ENCODE measurements at places on chromosomes 2 and 18.

- DNase-seq: peak; percentile 13
Measured at GRCh38 chr2:175832866-175833265, 169.2 kb downstream of the LNPK start.

GRCh38 chr2:211816754-211817153, 721.8 kb downstream of the ERBB4 start:
- DNase-seq: no peak

DNA sequence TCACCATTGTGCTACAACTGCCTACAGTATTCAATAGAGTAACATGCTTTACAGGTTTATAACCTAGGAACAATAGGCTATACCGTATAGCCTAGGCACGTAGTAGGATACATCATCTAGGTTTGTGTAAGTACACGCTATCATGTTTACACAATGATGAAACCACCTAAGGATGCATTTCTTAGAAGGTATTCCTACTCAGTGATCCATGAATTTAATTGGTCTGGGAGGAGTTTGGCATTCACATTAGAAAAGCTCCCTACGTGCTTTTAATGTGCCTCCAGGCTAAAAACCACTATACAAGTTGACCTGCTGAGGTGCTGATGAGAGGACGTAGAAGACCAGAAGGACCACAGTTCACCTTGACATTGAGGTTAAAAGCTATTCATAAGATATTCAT, 154.5 kb upstream of the LRRTM1 start:
- DNase-seq: no peak

DNA sequence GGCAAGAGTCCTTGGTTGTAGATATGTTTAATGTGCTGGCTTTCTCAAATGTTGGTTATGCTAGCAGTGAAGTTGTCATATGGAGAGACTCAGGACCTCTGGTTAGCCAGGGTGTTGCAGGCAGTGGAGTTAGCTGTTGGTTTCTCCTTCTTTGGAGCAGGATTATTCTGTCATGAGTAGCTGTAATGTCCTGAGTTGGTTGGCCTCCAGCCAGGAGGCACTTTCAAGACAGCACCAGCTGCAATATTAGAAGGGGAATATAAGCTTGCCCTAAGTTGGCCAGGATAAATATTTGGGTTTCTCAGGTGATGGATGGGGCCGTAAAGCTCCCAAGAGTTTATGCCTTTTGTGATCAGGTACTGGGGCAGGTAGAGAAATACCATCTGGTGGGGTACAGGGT, 65.5 kb downstream of the MSTN start:
- no peak for DNase-seq

GRCh38 chr2:179226203-179226960, 38.2 kb downstream of the SESTD1 start:
- no peak for DNase-seq

GRCh38 chr2:232295971-232296370, 82.6 kb upstream of the ALPP start:
- no peak for DNase-seq

DNA sequence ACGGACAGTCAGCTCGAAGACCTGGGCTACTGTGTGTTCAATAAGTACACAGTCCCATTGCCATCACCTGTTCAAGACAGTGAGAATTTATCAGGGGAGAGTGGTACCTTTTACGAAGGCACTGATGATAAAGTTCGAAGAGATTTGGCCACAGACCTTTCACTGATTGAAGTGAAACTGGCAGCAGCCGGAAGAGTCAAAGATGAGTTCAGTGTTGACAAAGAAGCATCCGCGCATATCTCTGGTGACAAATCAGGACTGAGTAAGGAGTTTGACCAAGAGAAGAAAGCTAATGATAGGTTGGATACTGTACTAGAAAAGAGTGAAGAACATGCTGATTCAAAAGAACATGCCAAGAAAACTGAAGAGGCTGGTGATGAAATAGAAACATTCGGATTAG, 76.9 kb upstream of the UNC80 start:
- DNase-seq: no peak

- no peak for DNase-seq
Measured at GRCh38 chr2:98769784-98770183, 38.9 kb upstream of the MGAT4A start.

- DNase-seq: no peak
Measured at GRCh38 chr18:56238576-56238975, 399.8 kb downstream of the TXNL1 start.

DNA sequence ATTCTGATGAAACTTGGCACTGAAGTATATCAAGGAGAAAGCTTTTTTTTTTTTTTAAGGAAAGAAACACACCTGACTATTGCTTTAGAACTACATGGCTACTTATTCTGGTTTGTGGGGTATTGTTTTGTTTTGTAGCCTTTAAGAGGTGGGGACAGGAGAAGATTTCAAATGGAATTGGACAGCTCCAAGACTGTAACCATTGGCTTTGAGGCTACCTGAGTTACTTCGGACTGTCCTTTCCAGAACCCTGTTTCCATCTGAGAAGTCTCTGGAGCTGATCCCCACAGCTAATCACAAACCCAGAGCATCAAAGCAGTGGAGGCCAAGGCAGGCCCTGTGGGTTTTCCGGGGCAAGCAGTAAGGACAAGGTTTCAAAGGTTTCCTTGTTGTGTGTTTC, 4.7 kb downstream of the CDC42EP3 start:
- no peak for DNase-seq

DNA sequence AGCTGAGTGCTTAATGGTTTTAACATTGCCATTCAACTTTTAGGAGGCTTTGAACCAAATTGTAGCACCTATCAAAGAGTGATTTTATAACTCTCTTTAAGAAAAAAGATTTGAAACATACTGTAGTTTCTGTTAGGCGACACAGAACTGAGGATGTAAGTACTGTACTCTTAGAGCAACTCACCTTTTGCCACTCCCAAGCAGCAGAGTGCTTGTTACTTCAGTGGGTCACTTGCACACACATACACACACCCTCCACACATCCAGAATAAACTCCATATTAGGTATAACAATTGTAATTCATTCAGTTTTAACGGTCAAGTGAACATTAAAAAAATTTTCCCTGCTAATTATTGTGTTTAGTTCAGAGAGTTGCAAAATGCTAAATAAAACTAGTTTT, 118.3 kb downstream of the CAMKMT start:
- no peak for DNase-seq

GRCh38 chr18:67515942-67516538, 480 bp downstream of the DSEL start:
- peak; percentile 71 for DNase-seq

DNA sequence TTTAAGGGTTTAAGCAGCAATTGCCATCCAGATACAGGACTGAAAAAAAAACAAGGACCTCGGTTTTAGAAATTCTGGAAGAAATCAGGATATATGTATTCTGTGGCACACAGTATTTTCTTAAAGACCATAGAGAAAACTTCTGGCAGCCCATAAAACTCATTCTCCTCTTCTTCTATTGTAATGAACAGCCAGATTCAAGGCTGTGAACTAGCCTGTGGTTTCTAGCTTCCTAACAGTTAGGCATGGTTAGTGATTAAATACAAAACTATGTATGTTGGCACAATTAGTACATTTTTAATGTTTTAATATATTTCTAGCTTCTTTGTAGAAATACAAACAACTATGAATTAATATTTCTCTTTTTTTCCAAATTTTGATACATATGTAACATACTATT, 555.7 kb downstream of the DSC3 start:
- peak; percentile 1 for DNase-seq

DNA sequence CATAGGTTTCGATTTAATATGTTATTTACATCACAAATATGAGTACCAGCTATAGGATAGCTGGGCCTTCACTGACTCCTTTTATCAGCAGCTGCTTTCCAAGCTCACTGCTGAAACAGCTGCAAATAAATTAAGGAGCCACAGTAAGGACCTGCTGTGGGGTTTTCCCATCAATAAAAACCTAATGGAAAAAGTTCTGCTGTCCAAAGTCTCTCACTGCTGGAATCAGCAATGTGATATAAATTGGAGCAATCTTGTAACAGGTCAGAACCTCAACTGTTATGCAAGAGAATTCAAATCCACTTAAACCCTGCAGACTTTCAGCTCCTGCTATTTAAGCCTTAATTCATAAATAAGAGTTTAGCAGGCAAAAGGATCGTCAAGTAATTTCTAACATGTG, 61.3 kb downstream of the NEB start:
- DNase-seq: no peak

- DNase-seq: peak; percentile 11
Measured at GRCh38 chr2:148048475-148049221, 27.8 kb downstream of the MBD5 start.

DNA sequence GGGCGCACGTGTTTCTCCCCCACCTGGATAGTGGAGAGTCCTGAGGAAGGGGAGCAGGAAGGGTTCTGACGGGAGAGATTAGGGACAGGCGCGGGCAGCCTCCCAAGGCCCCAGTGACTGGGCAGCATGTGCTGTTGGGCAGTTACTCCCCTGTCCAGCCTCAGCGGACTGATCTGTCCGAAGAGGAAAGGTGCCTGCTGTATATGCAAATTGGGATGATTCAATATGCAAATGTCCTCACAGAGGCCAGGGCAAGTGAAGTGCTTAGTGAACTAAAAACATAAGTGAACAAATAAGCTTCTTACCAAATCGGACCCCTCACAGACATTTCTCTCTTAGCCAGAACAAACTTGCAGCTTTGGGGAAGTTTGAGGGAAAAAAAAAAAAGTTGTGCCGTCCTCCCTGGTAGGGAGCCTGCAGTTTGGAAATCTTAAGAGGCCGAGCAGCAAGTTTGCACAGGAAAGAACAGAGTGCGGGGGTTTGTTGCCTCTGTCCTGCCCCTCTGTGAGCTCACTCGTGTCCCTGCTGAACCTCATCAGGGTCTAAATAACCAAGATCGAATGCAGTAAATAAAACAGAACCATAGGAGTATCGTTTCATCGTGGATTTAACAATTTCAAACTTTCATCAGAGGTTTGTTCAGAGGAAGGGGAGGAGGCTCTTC, 141.4 kb downstream of the KCTD1 start:
- no peak for DNase-seq

DNA sequence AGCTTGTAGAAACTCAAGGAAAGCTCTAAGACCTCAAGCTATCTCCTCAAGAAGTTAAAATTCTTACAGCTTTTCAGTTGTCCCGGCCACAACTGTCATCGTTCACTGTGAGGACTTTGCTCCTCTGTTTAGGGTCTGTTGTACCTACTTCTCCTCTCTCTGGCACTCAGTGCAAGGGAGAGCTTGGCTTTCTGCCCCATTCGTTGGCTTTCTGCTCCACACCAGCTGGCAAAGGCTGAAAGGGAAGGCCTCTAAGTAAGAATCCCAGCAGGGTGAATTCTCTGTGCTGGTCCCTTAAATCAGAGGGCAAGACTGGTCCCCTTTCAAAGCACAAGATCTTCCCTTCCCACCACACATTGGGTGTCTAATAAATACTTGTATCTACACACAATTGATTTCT, 17.3 kb downstream of the ZBTB7C start:
- DNase-seq: no peak

DNA sequence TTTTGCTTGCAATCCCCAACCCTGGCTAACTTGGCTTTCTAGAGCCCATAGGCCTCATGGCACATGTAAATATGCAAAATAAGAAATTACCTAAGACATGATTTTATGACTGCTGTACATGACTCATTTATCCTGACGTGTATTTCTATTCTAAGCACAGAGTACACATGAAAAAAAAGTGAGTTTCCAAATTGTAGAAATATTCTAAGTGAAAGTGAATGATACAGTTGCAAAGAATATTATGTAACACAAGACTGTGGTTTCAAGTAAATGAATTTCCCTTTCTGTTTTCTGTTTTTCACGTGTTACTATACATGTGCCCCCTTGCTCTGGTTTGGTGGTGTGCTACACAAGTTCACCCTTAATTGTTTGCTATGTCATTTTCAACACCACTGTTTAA, 162.4 kb downstream of the LRP1B start:
- peak; percentile 2 for DNase-seq

- DNase-seq: no peak
Measured at GRCh38 chr2:19068206-19068605, 290.2 kb downstream of the OSR1 start.

GRCh38 chr2:212814941-212815340, 276.3 kb upstream of the ERBB4 start:
- DNase-seq: no peak

DNA sequence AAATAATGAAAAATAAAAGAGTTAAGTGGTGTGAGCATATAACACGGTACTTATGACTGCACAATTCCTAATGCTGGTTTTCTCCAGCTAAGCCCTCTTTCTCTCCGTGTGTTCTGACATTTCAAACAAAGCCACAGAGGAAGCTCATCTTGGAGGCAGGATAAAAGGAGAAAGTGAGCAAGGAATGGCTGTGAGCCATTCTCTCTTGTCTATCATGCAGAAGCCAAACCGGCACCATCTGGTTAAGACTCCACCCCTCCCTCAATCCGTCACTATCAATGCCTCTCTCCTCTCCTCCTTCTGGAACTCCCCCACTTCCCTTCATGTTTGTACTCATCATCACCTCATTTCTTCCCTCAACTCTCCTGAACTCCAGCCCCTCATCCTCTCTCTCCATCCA, 210.4 kb downstream of the TMEM163 start:
- no peak for DNase-seq

GRCh38 chr18:7822435-7823331, 255.6 kb downstream of the PTPRM start:
- DNase-seq: no peak

DNA sequence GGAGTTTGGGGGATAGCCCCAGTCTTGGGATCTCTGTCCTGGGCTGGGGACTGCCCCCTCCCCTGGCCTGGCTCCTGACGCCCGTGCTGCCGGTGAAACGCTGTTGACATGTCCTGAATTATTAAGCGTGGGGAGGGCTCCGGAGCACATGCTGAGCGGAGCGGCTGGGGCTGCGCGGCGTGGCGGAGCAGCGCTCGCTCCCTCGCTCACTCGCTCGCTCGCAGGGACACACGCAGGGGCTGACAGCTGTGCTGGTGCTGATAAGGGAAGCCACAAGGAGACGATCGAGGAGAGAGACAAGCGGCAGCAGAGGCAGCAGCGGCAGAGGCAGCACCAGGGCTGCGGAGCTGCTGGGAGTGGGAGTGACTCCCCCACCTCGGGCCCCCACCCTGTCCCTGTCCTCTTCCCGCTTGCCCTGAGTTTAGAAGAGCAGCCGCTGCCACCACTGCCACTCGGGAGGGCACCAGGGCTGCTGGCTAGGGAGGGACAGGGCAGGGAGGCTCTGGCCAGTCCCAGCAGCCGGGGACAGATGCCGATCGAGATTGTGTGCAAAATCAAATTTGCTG, at the start of gene ASIC4:
Gene ASIC4, plus strand, starts transcription at position 287 of the 566 bp plus-strand sequence. Its CDS starts 243 bp downstream, at position 530.
- peak; percentile 31 for DNase-seq

DNA sequence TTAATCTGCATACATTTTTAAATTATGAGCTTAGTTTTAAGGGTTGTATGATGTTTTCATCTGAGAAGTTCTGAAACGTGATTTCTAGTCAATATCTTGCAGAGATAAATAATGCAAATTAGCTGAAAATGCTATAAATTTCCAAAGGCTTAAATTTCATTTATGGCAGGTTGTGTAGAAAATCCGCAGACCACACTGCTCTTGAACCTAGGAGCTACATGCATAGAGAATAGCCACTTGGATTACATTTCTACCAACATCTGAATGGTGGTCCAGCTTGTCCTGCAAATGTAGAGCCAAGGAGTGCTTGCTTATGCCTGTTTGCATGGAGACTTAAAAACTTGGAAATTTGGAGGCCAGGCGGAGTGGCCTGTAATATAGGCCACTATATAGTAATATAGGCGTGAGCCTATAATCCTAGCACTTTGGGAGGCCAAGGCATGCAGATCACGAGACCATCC, 6.8 kb downstream of the MAT2A start:
- DNase-seq: no peak

- peak; percentile 15 for DNase-seq
Measured at GRCh38 chr2:191115804-191116203, 35.0 kb downstream of the STAT4 start.

- DNase-seq: peak; percentile 47
Measured at GRCh38 chr2:72778410-72778809, 47.4 kb downstream of the EXOC6B start.

GRCh38 chr2:235027558-235028214, 75.9 kb downstream of the SH3BP4 start:
- peak; percentile 86 for DNase-seq
